SJSA1 (cell line): ENCODE measurements at places on chromosomes 3 and 15.

GRCh38 chr3:134448664-134449063 is 37.1 kb downstream of the ANAPC13 start:
- no peak for DNase-seq

DNA sequence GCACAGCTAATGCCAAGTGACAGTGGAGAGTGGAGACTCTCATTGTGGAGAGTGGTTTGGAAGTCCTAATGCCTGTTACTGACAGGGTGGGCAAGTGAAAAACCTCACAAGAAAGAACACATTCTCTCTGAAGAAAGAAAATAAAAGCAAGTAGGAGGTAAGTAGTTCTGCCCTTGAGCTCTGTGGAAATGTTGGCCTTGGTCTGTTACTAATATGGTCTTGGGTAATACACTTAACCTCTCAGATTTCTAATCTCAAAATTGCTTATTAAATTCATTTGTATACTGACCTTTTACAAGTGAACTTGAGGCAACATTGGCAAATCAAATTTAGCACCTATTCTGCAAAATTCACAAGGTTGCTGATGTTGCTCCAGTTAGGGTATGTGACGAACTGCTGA is 291.6 kb upstream of the CBLB start:
- no peak for DNase-seq

DNA sequence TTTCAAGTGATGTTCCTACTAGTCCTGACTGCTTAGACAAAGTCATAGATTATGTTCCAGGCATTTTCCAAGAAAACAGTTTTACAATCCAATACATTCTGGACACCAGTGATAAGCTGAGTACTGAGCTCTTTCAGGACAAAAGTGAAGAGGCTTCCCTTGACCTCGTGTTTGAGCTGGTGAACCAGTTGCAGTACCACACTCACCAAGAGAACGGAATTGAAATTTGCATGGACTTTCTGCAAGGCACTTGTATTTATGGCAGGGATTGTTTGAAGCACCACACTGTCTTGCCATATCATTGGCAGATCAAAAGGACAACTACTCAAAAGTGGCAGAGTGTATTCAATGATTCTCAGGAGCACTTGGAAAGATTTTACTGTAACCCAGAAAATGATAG is 3.8 kb downstream of the TIPARP start:
- no peak for DNase-seq

DNA sequence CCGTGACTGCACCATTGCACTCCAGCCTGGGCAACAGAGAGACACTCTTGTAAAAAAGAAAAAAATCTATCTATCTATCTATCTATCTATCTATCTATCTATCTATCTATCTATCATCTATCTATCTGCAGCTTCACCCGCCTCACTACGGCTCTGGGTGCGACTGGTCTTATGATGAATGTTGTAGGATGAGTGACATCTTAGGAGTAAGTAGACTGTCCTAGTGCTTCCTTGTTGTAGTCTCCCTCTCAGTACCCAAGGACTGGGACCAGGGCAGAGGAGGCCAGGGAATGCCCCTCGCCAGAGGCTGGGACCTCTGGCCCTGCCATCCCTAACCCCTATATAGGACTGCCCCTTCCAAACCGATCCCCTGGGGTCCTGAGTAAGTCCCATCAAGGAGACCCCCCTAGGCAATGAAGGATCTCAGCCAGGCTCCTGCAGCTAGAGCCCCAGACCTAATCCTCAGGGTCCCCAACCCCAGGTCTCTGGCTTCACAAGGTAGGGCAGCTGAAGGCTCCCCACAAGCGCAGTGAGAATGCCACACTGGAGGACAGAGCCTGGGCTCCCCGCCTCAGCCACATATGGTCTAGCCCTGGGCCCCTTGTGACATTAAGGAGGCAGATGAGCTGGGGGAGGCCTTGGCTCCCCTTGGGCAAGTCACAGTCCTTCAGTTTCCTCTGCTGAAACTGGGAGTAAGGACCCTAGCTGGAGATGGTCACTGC is 879 bp upstream of the SEC13 start:
- no peak for DNase-seq

DNA sequence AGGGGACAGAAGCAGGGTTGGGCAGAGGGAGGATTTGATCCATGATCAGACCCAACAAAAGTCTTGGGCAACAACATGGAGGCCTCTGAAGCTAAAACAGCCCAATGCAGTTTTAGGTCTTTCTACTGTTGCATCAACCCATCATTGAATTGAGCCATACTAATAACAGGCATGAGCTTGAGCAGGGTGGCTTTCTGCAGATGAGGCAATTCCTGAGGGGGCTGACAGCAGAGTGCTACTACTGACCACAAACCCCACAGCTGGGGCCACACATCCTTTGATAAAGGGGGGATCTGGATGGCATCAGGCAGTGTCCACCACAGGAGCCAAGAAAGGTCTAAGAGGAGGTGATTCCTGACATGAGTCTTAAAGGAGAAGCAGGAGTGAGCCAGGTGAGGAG is 517.0 kb upstream of the PPP2R3A start:
- DNase-seq: no peak

- DNase-seq: peak; percentile 89
Measured at GRCh38 chr3:197309528-197310361, 11.3 kb upstream of the DLG1 start.
